Mesothelial cell of epicardium (in vitro differentiated cells): ENCODE measurements at places on chromosomes 4 and X. TPM values are rescaled to one million over a fixed set of nuclear protein-coding genes. Genes with fewer than 3 reads are reported as not detected.

The ZNF711 gene
- total RNA-seq: 54.1 to 55.1 TPM (median 54.2 TPM) in 3 replicates

GRCh38 chr4:72591547-72592454 is 22.8 kb upstream of the ADAMTS3 start:
- H3K4me1 ChIP-seq: peaks cover 3% of the 10 kb centered on the region
- H3K27me3 ChIP-seq: no peaks in the 10 kb centered on the region
- no peak overlapping the region for H3K4me3 ChIP-seq

DNA sequence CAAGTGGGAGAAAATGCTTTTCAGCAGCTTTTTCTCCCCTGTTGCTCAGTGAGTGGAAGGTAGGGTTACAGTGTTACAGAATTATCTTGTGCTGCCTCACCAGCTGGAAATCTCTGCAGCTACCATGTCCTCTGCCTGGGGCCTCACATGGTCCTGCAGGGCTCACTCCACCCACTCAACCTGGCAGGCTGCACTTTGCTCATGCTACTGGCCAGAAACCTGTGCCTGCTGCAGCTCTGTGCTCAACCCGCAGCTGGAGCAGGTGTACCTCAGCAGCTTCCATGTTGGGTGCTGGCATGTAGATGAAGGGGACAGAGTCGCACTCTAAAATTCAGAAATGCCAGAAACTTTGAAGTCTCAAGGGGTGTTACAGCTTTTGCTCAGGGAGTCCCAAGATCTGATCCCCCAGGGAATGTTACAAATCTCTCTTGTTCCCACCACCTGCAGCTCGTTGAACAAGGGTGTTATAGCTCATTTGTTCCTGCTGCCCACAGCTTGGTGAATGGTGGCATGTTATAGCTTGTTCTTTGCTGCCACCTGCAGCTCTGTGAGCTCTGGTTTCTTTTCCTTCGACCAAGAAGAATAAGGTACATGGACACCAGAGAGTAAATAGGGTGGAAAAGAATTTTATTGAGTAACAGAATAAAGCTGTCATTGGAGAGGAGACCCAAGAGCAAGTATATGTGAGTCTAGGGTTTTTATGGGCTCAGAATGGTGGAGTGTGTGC is 845.8 kb downstream of the TECRL start:
- no peaks in the 10 kb centered on the region for H3K4me1 ChIP-seq
- no peaks in the 10 kb centered on the region for H3K36me3 ChIP-seq
- H3K27me3 ChIP-seq: no peaks in the 10 kb centered on the region
- DNase-seq: no peak
- no peak overlapping the region for H3K27ac ChIP-seq

DNA sequence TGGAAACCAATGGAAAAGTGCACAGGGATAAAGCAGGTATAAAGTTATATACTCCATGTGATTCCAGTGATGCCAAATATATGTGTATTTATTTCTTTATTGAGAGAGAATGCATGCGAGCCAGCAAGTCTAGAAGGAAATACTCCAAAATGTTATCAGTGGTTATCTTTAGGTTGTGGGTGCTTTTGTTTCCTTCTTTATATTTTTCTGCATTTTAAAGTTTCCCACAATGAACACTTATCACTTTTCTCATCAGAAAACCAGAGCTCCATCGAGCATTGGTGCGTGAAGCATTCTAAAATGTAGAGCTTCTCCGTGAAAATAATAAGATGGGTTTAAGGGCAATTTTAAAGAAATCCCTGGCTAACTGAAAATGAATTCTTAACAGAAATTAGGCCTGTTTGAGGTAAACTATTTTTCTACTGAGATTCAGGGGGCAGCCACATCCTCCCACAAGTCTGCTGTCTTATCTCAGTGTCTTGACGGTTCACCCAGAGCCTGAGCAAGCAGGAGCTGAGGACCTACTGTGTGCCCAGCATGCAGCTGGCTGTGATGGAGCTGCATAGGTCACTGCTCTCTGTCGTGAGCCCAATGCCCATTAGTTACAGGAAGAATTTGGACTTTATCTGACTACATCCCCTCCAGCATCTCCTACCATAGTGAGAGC is 18.7 kb upstream of the CD40LG start:
- H3K4me1 ChIP-seq: no peaks in the 10 kb centered on the region
- no peaks in the 10 kb centered on the region for H3K36me3 ChIP-seq
- no peak for DNase-seq
- H3K4me3 ChIP-seq: no peak overlapping the region
- H3K27me3 ChIP-seq: peaks cover 3% of the 10 kb centered on the region
- no peak overlapping the region for H3K27ac ChIP-seq

DNA sequence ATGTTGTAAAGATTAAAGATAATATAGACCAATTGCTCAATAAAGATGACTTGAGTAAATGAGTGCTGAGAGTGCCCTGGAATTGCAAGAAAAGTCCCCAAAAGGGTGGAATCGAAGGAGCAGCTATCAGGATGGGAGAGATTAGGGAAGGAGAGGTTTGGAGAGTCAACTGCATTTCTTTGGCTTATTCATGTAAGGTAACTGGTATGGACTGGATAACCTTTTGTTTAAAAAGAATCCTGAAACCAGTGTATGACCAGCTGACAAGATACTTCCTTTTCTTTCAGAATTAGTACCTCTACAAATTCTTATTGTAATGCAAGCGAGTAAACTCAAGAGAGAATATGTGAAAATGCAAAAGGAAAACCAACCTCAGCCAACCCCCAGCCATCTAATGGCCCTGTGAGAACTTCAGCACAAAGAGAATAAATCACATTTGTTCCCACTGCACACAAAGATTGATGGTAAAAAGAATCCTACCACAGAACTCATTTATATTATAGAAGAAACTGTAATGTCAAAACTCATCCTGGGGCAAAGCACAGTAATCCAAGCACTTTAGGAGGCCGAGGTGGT is 24.5 kb upstream of the SPP1 start:
- H3K27ac ChIP-seq: peak overlapping the region; percentile 54
- no peak for DNase-seq
- no peaks in the 10 kb centered on the region for H3K27me3 ChIP-seq
- H3K4me3 ChIP-seq: no peak overlapping the region
- H3K4me1 ChIP-seq: peaks cover 62% of the 10 kb centered on the region

DNA sequence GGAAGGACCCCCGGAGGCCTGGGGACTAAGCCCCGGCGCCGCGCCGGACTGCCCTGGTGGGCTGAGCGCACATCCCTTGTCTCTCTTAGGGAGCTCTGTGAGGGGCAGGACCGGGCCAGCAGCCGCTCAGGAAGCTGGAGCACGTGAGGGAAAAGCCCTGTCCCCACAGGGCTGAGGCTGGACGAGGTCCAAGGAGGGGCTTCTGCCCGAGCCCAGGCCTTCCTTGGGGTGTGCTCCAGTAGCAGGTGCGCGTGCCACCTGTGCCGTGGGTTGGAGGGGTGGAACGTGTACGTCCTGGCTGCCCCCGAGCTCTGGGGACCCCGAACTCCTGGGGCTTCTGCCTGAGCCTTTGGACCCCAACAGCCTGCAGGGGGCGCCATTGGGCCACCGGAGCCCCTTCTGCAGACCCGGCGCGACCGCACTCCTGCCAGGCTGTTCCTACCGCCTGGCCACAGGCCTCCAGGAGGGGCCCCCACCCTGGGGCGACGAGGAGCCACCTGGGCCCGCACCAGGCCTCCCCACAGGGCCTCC is 27.2 kb downstream of the TACC3 start:
- DNase-seq: peak; percentile 92
- H3K4me3 ChIP-seq: no peak overlapping the region
- peaks cover 2% of the 10 kb centered on the region for H3K27me3 ChIP-seq
- H3K4me1 ChIP-seq: no peaks in the 10 kb centered on the region
